ENCODE measurements at places on chromosomes 5 and 9. TPM values are rescaled to one million over a fixed set of nuclear protein-coding genes. Genes with fewer than 3 reads are reported as not detected.

Gene RNF183
- total RNA-seq, result not detected

- no peak for DNase-seq
Measured at GRCh38 chr9:18920141-18921084, 112.6 kb downstream of the SAXO1 start.

Gene GDNF
- not detected for total RNA-seq

Gene ANKRD55
- total RNA-seq, result not detected

DNA sequence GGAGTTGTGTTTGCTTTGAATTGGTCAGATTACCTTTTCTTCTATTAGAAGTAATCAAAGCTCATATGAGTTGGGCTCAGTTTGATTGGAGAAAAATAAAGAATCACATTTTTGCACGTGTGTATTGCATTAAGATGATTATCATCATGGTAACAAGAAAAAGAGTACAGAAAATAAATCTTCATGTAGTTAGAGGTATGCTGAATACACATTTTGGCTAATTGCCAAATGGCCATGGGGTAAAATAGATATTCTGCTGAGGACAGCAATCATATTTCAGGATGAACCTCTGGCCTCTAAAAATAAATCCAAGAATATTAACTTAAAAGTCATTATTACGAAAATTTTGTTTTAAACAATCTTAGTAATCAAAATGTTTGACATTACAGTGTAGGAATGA lies 38.9 kb upstream of the GNAQ start:
- no peak for DNase-seq

Gene SPATA31A3
- not detected for total RNA-seq
